ENCODE measurements at places on chromosomes 13 and 19.

- DNase-seq, result no peak
Observed at GRCh38 chr13:99977334-99977911, 4.2 kb upstream of the ZIC2 start.

DNA sequence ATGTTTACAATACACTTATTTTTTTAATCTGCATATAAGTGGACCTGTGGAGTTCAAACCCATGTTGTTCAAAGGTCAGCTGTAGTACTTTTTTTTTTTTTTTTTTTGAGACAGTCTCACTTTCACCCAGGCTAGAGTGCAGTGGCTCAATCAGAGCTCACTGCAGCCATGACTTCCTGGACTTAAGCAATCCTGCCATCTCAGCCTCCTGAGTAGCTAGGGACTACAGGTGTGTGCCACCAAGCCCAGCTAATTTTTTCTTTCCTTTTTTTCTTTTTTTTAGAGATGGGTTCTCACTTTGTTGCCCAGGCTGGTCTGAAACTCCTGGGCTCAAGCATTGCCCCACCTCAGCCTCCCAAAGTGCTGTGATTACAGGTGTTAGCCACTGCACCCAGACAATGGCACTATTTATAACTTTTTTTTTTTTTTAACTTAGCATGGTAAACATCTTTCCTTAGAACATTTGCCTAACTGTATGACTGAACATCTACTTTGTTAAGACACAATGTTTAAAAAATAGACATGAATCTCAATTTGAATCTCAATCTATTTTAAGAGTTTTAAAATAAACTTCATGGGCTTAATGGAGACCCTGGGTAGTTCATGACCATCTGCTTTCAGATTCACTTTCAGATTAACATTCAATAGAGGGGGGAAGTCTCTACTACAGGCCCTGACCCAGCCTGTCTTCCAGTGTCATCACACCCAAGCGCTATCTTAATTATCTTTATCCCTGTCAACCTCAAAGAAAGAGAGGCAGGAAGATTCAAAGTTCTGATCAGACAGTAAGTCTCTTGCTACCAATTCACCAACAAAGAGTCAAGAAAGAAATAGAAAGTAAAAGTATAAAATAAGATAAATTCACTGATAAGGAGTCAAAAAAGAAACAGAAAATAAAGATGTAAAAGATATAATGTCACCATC is 97.7 kb upstream of the DOCK9 start:
- no peak for DNase-seq

- no peak for DNase-seq
Observed at GRCh38 chr13:108816375-108816774, 187.0 kb downstream of the MYO16 start.

GRCh38 chr13:101799196-101799595 is 346.7 kb downstream of the ITGBL1 start:
- no peak for DNase-seq

- no peak for DNase-seq
Observed at GRCh38 chr13:32124743-32125142, 93.2 kb downstream of the FRY start.

GRCh38 chr13:49669735-49670309 is 21.5 kb downstream of the EBPL start:
- no peak for DNase-seq

DNA sequence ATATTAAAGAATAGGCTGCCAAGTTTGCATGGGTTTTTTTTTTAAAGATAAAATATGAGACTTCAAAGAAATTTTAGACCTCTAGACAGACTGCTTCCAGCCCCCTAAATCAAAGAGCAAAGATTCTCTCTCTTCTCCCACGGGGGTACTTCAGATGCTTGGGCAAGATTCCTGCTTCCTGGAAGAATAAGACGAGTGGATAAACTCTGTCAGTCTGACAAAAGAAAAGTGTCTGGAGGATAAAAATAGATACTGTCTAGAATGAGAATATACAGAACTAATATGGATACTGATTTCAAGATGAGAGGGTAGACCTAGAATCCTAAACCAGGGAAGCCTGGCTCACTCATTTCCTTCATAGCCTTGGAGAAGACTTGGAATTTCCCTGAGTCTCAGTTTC is 435.1 kb downstream of the FOXO1 start:
- no peak for DNase-seq

GRCh38 chr19:36009220-36009619 is 607 bp upstream of the SYNE4 start:
- DNase-seq, result no peak

DNA sequence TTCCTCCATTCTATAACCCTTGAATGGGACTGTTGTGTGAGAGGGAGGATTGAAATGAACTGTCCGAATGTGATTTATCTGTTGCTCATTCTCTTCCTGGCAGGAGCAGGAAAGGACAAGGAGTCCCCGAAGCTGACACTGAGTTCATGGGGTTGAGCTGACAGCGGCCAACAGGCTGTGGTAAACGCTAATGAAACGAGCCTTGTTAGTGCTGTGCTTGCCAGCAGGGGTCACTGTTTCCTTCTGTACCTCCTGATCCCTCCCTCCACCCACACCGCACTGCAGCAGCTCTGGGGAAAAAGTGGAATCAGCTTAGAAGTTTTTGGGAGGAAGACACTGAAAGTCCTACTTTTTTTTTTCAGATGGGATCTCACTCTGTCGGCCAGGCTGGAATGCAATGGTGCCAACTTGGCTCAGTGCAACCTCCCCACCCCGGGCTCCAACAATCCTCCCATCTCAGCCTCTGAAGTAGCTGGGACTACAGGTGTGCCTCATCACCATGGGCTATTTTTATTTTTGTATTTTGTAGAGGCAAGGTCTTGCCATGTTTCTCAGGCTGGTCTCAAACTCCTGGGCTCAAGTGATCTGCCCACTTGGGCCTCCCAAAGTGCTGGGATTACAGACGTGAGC is 6.7 kb upstream of the ZNF761 start:
- DNase-seq, result peak; percentile 55

GRCh38 chr13:49098198-49098597 is 121.9 kb upstream of the MLNR start:
- DNase-seq, result no peak

GRCh38 chr19:37127999-37128820 is 44.3 kb downstream of the ZNF585A start:
- no peak for DNase-seq

GRCh38 chr13:74919914-74920313 is 562.1 kb downstream of the TBC1D4 start:
- no peak for DNase-seq
